ENCODE measurements at places on chromosomes 1 and 21. TPM values are rescaled to one million over a fixed set of nuclear protein-coding genes. Genes with fewer than 3 reads are reported as not detected.

Gene ZSWIM5
- total RNA-seq: 2.8 TPM

Gene KIF17
- 4.5 TPM for total RNA-seq

GRCh38 chr1:198929961-198930599 is 291.2 kb downstream of the PTPRC start:
- no peak for DNase-seq

GRCh38 chr1:204466416-204467405 is 27.9 kb downstream of the PIK3C2B start:
- no peak for DNase-seq

DNA sequence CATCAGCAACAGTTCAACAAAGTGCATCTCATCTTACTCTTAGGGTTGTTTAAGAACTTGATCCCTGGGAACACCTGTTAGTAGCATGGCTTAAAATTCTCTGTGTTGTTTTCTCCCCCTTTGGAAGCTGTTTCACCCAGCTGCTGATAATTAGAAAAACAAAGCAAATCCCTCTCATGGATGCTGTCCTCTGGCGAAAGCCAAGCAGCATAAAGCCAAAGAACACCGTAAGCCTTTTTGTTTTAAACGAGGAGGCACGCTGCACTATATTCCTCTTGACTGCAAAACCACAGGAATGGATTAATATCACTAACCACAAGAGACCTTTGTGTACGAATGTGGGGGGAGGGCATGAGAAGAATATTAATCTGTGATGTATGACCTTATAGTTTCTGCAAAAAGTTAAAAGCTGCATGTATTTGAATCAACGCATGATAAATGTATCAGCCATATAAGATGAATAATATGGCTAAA is 923.2 kb downstream of the LTN1 start:
- no peak for DNase-seq

- no peak for DNase-seq
Measured at GRCh38 chr1:156464335-156464734, 36.2 kb downstream of the MEF2D start.

Measured in left lung (tissue), 14 donors.